ENCODE measurements at places on chromosomes 11 and 22. TPM values are rescaled to one million over a fixed set of nuclear protein-coding genes. Genes with fewer than 3 reads are reported as not detected.

DNA sequence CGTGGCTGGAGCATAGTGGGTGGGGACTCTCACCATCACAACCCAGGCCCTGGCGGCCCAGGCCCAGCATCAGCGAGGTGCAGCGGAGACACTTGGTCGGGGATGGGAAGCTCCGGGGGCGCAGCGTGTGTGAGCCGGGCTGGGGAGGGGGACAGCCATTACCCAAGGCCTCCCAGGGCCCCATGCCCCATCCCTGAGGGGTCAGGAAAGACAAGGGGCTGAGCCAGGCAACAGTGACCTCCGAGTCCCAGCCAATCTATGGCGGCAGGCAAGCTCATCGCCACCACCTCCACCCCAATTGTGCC lies 11.3 kb downstream of the CDC42BPG start:
- no peaks in the 10 kb centered on the region for H3K36me3 ChIP-seq
- no peak for DNase-seq
- H3K4me1 ChIP-seq: no peaks in the 10 kb centered on the region
- no peaks in the 10 kb centered on the region for H3K27me3 ChIP-seq
- no peak overlapping the region for H3K27ac ChIP-seq

GRCh38 chr11:17605651-17606122 lies 58.6 kb downstream of the OTOG start:
- H3K4me1 ChIP-seq: no peaks in the 10 kb centered on the region
- DNase-seq: no peak

DNA sequence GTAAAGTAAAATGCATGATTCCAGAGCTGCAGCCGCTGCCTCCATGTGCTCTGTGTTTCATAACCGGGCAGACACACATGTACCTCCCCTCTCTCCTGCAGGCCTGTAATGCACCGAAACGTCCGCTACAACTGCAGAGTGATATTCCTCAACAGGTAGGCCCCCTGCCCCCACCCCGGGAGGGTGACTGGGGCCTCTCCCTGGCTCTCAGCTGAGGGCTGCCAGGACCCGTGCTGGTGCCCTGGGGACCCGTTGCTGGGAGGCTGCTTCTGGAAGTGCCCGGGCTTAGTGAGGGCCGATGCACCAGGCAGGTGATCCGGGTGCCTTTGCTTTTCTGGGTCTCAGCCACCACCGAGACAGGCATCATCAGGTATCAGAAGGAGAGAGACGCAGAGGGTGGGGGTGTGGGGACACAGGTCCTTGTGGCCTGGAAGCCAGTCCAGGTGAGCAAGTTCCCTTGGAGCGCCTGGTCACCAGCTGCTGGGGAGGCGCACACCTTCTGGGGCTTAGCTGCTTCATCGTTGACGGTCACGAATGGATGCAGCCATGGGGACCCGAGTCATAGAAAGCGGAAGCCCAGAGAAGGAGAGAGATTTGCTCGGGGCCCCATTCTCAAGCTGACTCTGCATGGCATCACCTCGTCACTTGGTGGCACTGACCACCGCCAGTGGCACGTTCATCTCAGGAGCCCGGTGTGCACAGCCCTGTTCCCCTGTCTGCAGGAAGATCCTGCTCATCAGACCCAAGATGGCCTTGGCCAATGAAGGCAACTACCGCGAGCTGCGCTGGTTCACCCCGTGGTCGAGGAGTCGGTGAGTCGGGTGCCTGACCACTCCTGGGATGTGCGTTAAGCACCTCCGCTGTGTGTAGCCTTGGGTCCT lies 10.6 kb downstream of the NADSYN1 start:
- H3K4me1 ChIP-seq: no peaks in the 10 kb centered on the region
- H3K27me3 ChIP-seq: no peaks in the 10 kb centered on the region
- no peak overlapping the region for H3K4me3 ChIP-seq
- H3K27ac ChIP-seq: no peak overlapping the region

- H3K36me3 ChIP-seq: peaks cover 12% of the 10 kb centered on the region
- no peaks in the 10 kb centered on the region for H3K4me1 ChIP-seq
- no peaks in the 10 kb centered on the region for H3K27me3 ChIP-seq
- no peak overlapping the region for H3K27ac ChIP-seq
Observed at GRCh38 chr11:8111636-8112035, 30.6 kb downstream of the TUB start.

- no peak for DNase-seq
- no peaks in the 10 kb centered on the region for H3K27me3 ChIP-seq
- no peaks in the 10 kb centered on the region for H3K4me1 ChIP-seq
- H3K4me3 ChIP-seq: no peak overlapping the region
Observed at GRCh38 chr11:65209711-65210360, 28.1 kb downstream of the CAPN1 start.

GRCh38 chr11:93490996-93491618 lies 52.1 kb downstream of the SMCO4 start:
- no peak for DNase-seq
- H3K27ac ChIP-seq: no peak overlapping the region
- no peaks in the 10 kb centered on the region for H3K36me3 ChIP-seq
- no peaks in the 10 kb centered on the region for H3K27me3 ChIP-seq
- no peak overlapping the region for H3K4me3 ChIP-seq

Gene TMEM184B
- 54.1 TPM for total RNA-seq

Gene KCNJ11
- 4.8 TPM for total RNA-seq

Gene MMP3
- total RNA-seq: 0.44 TPM

Gene OR2AG1
- total RNA-seq: not detected

Gene TMPRSS13
- 1.9 TPM for total RNA-seq

Gene ZNRD2
- 32.0 TPM for total RNA-seq
